T1000 (cell line): ENCODE measurements at places on chromosomes 12 and 14.
A peak's percentile ranks its signal among the peaks of the same experiment; 100 is the strongest.

GRCh38 chr12:71730936-71731335 lies 23.7 kb upstream of the RAB21 start:
- DNase-seq = peak; percentile 24

DNA sequence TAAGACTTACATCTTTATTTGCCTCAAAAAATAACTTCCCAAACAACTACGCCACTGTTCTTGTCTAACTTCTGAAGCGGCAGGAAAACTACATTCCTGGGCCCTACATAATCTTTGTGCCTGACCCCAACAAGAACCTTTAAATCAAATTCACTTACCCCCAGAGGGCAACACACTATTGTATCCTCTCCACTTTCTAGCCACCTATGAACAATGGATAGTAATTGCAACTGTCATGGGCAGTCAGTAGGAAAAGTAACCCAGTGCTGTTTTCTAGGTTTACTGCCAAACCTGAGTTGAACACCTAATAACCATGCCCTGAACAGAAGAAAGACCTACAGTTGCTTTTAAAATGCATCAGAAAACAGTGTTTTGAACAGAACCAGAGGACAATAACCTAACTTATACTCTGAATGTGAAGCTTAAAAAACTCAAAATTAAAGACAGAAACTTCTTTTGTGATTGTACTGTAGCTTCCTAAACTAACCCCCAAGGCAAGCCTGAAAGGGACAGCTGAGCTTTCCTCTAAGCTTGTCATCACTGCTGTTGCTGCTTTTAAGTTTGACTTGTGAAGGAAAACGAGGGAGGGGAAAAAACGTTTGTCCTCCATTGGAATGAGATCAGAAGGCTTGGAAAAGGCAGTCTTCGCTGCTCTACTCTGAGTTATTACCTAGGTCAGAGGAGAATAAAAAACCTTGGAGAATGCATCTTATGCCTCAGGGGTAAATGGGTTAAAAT lies 195.7 kb downstream of the SOX5 start:
- no peak for DNase-seq

- DNase-seq = no peak
Measured at GRCh38 chr14:56002342-56002741, 115.9 kb upstream of the PELI2 start.

DNA sequence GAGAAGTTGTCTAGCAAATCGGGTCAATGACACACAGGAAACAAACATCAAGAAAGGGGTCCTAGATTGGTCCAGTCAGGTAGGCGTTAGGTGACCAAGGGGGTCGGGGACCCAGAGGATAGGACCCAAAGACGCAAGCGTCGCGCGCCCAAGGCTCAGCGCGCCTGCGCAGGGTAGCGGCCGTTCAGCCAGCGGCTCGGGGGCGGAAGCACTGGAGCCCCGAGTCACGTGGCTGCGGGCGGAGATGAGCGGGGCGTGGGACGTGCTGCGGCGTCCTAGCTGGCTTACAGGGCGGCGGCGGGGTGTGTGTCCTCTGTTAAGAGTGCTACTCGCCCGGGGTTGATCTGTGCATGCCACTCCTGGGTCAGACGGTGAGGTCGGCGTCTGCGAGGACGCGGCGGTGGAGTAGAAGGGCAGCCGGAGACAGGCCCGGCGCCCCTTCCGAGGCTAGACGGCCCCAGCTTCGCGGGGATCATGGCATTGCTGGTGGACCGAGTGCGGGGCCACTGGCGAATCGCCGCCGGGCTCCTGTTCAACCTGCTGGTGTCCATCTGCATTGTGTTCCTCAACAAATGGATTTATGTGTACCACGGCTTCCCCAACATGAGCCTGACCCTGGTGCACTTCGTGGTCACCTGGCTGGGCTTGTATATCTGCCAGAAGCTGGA lies at the start of gene SLC35E3:
Gene SLC35E3, plus strand, starts transcription at position 273 of the 668 bp plus-strand sequence. Its CDS starts 202 bp downstream, at position 475.
- peak; percentile 100 for DNase-seq

- no peak for DNase-seq
Measured at GRCh38 chr14:98958048-98958631, 313.9 kb downstream of the BCL11B start.

DNA sequence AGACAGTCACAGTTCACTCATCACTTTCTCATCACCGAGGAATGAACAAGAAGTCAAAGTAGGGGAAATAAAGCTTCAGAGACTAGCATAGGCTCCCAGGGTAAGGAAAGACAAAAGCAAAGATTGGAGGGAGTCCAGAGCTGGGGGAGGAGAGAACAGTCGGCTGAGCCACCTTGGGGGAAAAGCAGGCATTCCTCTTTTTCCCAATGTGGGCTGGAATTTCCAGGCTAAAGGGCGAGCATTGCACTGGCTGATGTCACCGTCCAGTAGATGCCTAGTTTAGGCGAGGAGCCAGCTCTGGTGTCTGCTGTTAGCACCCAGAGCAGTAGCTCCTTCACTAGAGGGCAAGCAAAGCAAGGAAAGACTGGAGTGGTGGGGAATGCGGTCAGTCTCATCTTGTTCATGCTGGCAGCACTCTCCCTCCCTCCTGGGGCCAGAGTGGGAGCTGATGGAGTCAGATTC lies 8.5 kb upstream of the KRT75 start:
- DNase-seq = no peak

GRCh38 chr14:63478010-63478409 lies 65.2 kb downstream of the PPP2R5E start:
- no peak for DNase-seq

GRCh38 chr14:33786091-33786825 lies 164.6 kb downstream of the EGLN3 start:
- DNase-seq = no peak

DNA sequence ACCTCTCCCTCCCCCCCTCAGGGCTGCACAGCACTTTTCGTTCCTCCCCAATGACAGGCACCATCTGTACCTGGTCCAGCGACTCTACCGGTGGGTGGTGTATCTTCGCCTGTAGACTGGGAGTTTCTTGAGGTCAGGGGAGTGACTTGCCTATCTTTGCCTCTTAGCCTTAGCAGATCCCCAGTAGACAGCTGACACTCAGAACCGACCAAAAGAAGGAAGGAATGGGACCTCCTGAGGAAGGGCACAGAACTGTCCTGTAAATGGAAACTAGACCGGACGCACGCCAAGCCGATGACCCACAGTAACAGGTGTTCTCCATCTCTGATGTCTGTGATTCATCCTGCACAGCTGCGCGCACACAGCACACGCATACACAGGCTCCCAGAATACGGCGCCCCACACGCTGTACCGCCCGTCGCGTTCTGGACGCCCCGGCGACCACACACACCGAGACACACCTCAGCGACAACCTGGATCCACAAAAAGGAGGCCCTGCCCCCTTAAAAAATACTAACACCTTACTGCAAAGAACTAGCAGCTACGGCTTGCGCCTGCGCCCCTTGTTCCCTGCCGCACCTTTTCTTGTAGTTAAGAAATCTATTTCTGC lies 673 bp upstream of the TTC9 start:
- no peak for DNase-seq

DNA sequence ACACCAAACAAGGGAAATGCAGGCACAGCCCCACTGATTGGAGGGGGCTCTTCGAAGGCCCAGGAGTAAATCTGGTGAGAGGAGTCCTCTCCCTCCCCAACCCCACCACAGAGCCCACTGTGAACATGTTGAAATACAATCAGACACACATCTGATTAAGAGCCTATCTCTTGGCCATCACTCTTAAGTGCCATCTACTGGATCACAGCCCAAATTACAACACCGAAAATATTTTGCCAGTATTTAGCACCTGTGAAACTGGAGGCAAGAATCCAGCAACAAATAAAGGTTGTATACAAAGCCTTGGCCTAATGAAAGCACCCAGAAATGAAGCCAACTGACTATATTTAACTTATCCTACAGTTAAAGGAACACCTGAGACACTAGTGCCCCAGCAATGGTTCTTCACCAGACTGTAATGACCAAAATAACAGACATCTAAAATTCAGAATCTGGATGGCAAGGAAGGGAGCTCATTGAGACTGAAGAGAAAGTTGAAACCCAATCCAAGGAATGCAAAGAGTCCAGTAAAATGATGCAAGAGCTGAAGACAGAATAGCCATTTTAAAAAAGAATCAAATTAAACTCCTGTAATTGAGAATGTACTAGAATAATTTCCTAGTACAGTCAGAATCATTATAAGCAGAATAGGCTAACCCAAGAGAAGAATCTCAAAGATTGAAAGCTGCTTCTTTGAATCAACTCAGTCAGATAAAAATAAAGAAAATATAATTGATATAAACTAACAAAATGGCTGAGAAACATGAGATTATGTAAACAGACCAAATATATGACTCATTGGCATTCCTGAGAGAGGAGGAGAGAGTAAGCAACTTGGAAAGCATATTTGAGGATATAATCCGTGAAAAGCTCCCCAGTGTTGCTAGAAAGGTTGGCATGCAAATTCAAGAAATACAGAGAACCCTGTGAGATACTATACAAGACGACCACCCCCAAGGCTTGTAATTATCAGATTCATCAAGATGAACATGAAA lies 1117.0 kb downstream of the FLRT2 start:
- no peak for DNase-seq

DNA sequence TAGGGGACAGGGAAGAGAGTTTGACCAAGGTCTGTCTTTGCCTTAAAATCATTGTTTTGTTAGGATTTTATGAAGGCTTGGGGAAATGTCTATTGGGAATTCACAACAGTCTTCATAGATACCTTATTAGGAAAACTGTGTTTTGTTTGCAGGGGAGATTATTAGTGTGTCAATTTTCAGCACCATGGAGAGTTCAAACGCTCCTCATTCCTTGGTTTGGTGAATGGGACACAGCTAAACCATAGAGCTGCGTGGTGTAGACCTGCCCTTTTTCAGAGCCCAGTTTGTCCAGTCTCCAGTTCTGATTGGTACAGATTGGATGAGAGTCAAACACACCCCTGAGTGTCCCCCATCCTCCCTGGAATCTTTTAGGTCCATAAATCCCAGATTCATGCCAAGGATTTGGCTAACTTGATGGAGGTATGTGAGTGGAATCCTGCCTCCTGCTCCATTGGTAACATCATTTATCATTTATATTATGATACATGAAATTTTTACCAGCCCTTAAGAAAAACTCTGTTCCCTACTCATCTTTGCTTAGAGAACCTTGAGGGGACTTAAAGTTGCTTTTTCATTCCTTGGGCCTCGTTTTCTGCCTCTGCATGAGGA lies 12.0 kb downstream of the NGDN start:
- no peak for DNase-seq

GRCh38 chr14:95499354-95499750 lies 17.1 kb downstream of the SYNE3 start:
- no peak for DNase-seq

DNA sequence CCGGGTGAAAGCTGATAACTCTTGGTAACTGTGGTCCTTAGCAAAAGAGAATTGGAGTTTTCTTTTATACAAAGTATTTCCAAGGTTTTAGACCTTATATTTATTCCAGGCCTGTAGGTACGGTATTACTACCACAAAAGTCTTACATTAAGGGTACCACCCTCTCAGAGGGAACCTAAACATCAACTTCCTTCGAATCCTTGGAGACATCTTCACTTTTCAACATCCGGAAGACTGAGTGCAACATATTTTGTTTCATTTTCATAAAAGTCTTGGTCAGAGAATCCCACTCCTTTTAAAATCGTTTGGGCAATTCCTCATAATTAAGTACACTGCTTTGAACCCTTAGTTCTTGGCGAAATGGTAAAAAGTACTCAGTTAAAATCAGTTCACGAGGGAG lies 1.2 kb downstream of the CNOT2 start:
- DNase-seq = no peak

DNA sequence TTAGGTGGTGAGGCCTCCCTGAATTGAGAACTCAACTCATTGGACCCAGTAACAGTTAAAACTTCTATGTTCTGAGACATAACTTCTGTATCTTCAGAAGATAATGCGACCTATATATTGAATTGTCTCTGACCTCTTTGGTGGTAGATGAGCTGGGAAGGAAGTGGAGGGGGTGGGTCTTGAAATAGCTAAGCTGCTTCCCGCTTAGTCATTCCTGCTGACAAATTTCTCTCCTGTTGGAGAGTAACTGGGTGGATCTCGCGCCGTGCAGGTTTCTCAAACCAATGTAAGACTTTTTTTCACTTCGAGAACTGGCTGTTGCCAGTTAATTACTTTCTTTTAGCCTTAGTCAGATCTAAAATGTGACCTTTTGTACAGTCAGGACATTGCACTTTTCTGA lies 100.8 kb downstream of the PPHLN1 start:
- no peak for DNase-seq

- DNase-seq = no peak
Measured at GRCh38 chr12:24278832-24279231, 329.4 kb upstream of the SOX5 start.

DNA sequence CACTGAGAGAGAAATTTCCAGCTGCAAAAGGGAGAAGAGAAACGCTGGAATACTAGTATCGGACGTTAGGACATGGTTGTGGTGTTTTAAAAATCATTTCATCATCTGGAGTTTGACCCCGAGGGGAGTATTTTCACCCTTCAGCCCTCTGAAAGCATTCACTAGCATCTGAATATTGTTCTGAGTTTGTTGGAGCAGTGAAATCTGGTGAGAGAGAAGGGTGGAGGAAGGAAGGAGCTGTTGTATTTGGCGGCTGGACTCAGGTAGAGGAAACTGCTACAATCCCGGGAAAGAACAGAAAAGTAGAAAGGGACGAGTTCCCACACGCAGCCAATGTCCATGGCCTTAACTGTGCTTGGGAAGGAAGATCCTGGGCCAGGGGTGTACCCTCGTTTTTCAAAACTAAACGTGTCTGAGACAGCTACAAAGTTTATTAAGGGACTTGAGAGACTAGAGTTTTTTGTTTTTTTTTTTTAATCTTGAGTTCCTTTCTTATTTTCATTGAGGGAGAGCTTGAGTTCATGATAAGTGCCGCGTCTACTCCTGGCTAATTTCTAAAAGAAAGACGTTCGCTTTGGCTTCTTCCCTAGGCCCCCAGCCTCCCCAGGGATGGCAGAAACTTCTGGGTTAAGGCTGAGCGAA lies 896 bp upstream of the CDKN1B start:
- no peak for DNase-seq

GRCh38 chr14:24465368-24465767 lies 22.8 kb upstream of the SDR39U1 start:
- no peak for DNase-seq

GRCh38 chr14:99468836-99469592 lies 11.6 kb downstream of the SETD3 start:
- DNase-seq = no peak

- DNase-seq = no peak
Measured at GRCh38 chr14:73477618-73478266, 13.0 kb upstream of the RIOX1 start.

GRCh38 chr12:14876833-14877232 lies 8.8 kb downstream of the MGP start:
- DNase-seq = no peak

DNA sequence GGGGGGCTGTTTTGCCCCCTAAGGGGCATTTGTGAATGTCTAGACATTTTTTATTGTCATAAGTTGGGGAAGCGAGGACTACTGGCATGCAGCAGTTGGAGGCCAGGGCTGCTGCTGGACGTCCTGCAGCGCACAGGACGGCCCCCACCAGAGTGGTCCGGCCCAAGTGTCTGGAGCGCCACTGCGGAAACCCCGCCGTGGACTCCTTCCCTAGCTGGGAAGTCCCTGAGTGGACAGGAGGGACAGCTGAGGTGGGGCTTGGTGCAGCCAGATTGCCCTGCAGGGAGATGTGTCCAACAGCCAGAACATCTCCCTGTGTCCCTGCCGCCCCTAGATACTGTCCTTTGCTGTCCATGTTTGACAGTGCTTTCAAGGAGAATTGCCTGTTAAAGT lies 5.5 kb downstream of the CKB start:
- no peak for DNase-seq
